Aortic smooth muscle cell (primary cell): ENCODE measurements at places on chromosomes 7 and 10. TPM values are rescaled to one million over a fixed set of nuclear protein-coding genes. Genes with fewer than 3 reads are reported as not detected.

The MNX1 gene
- not detected in 2 replicates for total RNA-seq

The ADCY1 gene
- 0.12 and 0.13 TPM in 2 replicates for total RNA-seq

The UNCX gene
- total RNA-seq: not detected in 2 replicates

The TUBB8 gene
- not detected in 2 replicates for total RNA-seq

The HMX3 gene
- not detected in 2 replicates for total RNA-seq

The NT5C2 gene
- total RNA-seq: 82.0 and 103 TPM in 2 replicates

The AKR1E2 gene
- 5.0 and 5.4 TPM in 2 replicates for total RNA-seq
